ENCODE measurements at places on chromosomes 6 and 20. TPM values are rescaled to one million over a fixed set of nuclear protein-coding genes. Genes with fewer than 3 reads are reported as not detected.
A peak's percentile ranks its signal among the peaks of the same experiment; 100 is the strongest.

- DNase-seq, result no peak
These were observed 57.3 kb upstream of the SLC35B3 start for GRCh38 chr6:8492536-8493133.

DNA sequence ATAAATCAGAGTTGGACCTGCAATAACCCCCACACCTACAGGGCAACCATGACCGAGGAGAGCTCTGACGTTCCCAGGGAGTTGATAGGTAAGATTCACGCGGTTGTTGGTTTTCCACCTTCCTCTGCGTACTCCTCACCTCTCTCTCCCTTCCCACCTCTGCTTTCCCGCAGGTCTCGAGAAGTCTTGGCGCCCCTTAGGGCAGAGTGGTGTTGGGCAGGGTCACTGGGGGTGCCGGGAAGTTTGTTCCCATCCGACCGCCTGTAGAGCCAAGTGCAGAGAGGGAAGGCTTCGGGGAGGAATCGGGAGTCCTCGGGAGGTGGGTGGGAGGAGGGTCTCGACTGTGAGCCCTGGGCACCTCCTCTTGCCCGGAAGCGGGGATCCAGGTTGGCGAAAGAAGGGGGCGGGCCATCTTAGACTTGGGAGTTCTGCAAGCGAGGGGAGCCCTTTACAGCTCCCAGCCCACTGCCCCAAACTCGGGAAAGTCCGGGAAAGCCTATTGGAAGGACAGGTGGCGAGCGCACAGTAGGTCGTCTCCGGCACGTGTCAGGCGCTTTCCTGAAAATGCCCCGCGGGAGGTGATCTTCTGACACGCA is 672 bp downstream of the CARMIL1 start:
- peak; percentile 55 for DNase-seq

- no peak for DNase-seq
These were observed 30.5 kb downstream of the FAM8A1 start for GRCh38 chr6:17630511-17631073.

- no peak for DNase-seq
These were observed 50.6 kb downstream of the GINS1 start for GRCh38 chr20:25457886-25458680.

DNA sequence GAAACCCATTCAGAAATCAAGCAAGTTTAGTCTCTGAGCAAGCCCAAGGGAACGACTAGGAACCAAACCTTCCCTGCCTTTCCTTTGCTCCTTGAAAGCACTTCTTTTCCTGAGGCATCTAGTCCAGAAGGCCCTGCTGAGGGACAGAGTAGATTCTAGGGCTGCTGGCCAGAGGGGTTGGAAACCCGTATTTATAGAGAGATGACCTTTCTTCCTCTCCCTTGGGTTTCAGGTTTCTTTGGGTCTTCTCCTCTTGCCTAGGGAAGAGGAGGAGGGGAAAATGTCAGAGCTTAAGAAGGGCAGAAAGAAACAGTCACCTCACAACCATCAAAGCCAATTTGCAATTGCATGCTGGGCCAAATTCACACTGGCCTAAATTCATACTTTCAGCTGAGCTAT is 5.8 kb downstream of the APOBEC2 start:
- DNase-seq, result no peak

DNA sequence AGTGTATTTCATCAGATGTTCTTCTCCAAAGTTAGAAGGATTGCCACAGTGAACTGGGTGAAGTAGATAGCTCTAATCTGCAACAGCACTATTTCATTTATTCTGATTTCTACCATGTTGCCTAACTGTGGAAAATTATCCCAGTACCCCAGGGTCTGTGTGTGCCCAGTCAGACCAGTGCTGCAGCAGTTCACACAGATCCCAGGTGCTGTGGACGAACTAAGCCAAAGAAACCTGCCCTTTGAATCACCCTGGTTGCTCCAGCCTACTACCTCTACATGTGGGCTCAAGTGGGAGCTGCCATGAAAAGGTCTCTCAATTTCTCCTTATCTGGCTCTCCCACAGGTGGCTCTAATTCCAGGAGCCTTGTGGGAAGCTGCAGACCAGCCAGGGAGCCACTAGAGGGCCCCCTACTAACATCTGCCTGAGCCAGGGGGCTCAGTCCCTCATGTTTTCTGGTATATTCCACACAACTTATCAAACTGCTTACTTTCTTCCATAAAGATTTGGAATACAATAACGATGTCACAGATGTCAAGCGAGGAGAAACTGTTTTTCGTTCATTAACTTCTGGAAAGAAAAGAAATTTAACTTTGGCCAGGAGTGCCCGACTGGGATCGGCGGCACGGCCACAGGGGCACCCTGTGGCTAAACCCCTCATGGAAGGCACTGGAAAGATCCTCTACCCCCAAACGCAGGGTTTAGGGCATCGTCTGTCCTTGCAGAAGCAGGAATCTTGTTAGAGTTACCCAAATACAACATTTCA is 31.6 kb upstream of the LY86 start:
- DNase-seq, result no peak

Gene SKIC2
- total RNA-seq, result 43.9 TPM

GRCh38 chr6:33699131-33699530 is 12.4 kb downstream of the UQCC2 start:
- no peak for DNase-seq

Gene ZFP57
- total RNA-seq, result 2.9 TPM

GRCh38 chr20:44457016-44457415 is 18.7 kb upstream of the TTPAL start:
- no peak for DNase-seq

- DNase-seq, result no peak
These were observed 32.3 kb upstream of the TAGAP start for GRCh38 chr6:159077123-159077522.

- no peak for DNase-seq
These were observed 640.2 kb downstream of the PTPRT start for GRCh38 chr20:42549496-42549895.

- no peak for DNase-seq
These were observed 132.4 kb downstream of the BMP7 start for GRCh38 chr20:57133926-57134650.

DNA sequence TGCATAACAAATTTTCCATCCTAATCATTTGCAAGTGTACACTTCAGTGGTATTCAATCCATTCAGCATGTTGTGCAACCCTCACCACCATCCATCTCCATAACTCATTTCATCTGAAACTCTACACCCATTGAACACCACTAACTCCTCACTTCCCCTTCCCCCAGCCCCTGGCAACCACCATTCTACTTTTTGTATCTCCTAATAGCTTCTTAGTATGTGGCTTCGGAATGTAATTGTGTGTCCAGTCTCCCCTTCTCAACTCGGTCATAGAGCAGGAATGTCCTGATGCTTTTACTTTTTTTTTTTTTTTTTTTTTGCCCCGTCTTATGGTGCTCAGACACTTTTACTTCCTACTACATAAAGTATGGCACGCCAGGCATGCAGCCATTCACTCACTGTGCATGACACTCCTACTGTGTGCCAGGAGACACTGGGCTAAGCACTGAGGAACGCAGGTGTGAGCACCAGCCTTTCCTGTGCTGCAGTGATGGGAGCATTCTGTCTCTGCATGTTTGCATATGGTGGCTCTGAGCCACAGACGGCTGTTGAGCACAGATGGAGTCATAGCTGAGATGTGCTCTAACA is 15.3 kb downstream of the HCK start:
- no peak for DNase-seq

Gene APOM
- 1.3 TPM for total RNA-seq

GRCh38 chr6:113924312-113924723 is 46.6 kb downstream of the HDAC2 start:
- DNase-seq, result no peak

GRCh38 chr6:49730251-49730650 is 13.9 kb downstream of the CRISP3 start:
- DNase-seq, result no peak

DNA sequence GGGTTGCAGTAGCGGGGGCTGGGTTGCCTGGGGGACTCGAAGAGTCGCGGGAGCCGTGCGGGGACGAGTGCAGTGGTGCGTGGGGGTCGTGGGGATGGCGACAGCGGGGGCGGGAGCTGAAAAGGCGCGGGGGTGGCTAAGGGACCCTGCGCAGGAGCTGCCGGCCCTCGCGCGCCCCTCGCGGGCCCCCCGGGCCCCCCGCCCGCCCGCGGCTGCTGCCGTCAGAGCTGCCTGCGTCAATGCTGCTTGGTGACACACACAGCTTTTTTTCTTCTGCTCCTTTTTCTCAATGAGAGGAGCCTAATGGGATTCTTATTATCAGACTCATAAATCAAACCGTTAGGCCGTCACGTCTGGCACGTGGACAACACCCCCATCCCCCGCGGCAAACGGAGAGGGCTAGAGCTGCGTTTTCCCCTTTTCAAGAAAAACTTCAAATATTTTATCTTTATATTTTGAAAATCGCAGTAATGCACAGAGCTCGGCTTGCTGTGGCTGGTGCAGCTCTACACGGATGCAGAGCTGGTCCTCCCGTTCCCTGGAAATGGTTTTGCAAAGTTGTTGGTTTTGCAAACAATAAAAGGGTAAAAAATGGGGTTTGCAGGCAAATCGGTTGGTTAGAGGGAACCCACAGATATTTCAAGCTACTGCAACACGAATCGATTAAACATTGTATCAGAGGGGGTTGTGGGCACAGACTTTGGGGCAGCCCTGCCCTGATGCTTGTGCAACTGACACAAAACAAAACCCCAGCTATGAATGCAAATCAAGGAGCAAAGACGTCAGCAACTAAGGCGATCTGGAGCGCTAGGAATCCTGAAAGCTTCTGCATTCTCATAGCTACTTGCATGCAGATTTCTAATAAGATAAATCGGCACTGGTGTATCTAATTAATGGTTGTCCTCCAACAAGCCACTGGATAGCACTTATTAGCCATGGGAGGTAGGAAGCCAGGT is 161.4 kb downstream of the TBXT start:
- no peak for DNase-seq

DNA sequence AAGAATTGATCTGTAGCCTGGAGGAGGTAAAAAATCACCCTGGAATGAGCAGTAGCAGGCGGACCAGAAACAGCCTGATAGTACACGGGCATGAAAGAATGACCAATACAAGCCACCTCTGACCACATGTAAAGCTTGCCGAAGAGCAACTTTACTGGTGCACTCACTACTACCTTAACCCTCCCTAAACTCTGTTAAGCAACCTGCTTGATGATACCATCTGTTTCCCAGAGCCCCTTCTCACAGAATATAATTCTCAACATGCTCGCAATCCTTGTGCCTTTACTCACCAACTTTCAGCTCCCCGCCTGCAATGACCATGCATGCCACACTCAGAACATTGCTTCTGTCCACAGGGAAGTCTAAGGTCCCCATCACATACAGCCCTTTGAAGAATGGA is 296.5 kb downstream of the PKHD1 start:
- DNase-seq, result no peak

- DNase-seq, result no peak
These were observed 20.0 kb upstream of the VNN1 start for GRCh38 chr6:132733814-132734213.

DNA sequence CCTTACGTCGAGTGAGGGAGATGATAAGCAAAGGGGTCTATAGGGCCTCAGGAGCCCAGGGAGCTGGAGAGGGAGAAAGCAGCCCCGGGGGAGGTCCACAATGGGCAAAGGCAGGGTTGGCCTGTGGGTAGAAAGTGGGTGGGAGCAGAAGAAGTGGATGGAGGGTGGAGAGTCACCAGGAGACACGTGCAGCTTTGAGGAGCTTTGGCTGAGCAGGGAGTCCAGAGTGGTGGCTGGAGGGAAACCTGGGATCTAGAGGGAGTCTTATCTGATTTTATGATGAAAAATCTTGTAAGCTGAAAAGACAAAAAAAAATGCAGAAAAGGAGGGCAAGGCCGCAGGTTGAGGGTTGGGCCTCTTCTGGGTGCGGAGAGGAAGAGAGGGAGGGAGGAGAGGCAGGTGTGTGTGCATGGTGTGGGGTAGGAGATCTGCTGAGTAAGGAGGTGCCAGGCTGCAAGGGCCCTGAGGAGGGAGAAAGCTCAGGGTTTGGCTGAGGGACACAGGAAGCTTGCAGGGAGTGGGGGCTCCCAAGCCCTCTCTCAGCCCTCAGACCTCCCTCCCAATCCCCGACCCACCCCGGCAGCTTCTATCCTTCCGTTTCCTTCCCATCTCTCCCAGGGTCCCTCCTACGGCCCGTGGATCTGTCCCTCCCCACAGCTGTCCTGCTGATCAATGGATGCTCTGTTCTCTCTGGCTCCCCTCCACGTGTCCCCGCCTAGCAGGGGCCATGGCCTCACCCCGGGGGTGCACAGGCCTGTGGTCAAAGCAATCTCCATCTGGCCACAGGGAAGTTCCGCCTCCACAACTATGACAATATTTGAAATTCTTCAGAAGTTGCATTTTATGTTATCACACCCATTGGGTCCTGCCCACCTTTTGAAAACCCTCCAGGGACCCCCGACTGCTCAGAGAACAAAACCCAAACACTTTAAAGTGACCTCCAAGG is 17.1 kb upstream of the BPI start:
- DNase-seq, result no peak

DNA sequence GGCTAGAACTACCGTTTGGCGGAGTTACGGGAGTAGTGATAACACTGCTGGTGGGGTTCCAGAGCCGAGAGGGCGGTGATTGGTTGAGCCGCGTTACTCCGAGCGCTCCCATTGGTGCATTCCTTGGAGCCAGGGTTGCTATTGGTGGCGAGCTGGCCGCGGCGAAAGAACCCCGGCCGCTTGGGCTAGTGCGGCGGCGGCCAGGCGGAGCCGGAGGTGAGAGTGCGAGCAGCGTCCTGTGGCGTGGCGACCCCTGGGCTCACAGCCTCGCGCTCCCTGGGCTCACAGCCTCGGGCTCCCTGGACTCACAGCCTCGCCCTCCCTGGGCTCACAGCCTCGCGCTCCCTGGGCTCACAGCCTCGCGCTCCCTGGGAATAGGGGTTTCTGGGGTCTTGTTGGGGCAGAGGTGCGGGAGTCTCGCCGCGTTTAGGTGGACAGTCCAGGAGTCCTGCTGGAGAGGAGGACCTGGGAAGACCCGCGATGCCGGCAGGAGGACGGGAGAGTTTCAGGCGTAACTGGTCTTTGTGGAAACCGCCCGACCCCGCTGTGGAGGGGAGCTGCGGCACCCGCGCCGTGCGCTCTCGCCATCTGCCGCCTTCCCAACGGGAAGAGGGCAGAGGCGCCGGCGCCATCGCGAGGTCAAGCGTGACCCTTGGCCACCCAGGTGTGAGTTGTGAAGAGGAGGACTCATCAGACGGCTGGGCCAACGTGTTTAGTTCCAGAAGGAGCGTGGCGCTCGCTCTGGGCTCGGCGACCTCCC is 12.2 kb downstream of the PRDM13 start:
- no peak for DNase-seq

- no peak for DNase-seq
These were observed 122.7 kb downstream of the TMEM242 start for GRCh38 chr6:157200611-157201010.

DNA sequence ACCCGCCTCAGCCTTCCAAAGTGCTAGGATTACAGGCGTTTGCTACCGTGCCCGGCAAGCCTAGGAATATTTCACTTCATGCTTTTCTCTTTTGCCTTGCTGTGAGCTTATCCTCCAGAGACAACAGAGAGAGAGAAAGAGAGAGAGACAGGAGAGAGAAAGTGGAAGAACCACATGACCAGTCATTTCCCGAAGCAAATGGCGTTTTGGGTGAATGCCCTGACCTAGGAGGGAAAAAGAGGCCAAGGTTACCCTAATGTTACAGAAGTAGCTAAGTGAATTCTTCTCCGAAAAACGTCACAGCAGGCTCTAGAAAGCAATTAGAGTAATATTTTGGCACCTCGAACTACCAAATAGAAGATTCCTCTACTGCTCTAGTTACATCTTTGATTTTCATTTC is 9.1 kb downstream of the SGK1 start:
- no peak for DNase-seq

Gene HNF4A
- total RNA-seq, result 1.6 TPM

Gene E2F1
- 2.2 TPM for total RNA-seq

GRCh38 chr20:58664883-58665282 is 13.8 kb downstream of the STX16 start:
- no peak for DNase-seq

Measured in breast epithelium (tissue), 4 donors.